Left kidney (tissue), 8 donors: ENCODE measurements at places on chromosomes 3 and 15. TPM values are rescaled to one million over a fixed set of nuclear protein-coding genes. Genes with fewer than 3 reads are reported as not detected.

CHRM5 gene
- 0.35 TPM for polyA plus RNA-seq

DNA sequence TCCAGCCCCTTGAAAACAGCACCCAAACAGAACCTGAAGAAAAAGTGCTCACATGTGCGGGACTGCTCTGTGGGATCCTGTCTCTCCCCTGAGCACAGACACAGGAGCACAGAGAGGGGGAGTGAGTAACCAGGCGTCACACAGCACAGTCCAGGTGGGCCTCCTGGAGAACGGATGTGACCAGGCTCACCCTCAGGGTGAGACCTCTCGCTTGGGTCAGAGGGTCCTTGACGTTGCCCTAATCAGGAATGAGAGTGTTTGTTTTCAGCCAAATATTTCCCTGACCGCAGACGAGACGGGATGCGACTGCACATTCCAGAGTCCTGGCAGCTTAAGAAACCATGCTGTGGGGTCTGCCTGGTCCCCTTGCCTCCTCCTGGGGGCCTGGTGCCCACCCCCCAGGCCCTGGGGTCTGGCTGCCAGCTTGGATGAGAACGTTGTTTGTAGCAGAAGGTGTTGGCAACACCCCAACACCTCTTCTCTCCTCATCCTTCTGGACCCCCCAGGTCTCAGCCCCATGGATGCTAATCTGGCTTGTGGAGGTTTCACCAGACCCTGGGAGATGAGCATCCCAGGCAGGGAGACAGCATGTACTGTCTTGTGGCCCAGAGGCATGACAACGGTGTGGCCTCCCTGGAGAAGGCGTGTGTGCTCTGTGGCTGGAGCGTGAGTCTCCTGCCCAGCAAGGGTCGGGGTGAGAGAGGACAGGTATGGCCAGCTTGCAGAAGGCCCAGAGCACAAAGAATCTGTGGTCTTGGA is 42.1 kb upstream of the SLC6A6 start:
- no peak for DNase-seq

TPRG1 gene
- polyA plus RNA-seq, result 0.68 TPM

MASP1 gene
- 8.7 TPM for polyA plus RNA-seq

- DNase-seq, result no peak
Measured at GRCh38 chr3:159785273-159785708, 203.3 kb upstream of the IL12A start.

GRCh38 chr3:141708367-141708766 is 29.7 kb upstream of the RNF7 start:
- DNase-seq, result no peak

MEIS2 gene
- 178 TPM for polyA plus RNA-seq

- no peak for DNase-seq
Measured at GRCh38 chr3:43885908-43886618, 195.3 kb downstream of the ABHD5 start.

DNA sequence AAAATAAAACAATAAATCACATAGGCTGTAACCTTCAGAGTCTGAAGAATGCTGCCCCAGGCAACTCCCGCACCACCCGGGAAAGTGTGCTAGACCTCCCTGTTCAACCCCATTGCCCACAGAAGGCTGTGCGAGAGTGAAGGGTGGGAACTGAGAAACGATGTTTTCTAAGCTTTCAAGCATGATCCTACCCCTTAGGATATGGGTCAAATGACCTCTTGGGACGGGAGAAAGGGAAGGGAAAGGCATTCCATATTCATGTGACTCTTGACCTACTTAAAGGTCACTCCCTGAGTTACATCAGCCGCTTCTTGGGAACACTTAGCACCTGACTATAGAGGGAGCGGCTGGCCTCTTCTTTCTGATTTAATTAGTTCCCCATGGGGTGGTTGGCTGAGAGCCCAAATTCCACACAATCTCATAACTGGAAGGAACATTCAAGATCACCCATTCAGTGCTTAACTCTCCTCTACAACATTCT is 114.7 kb upstream of the SLC24A5 start:
- DNase-seq, result peak; percentile 83

PRSS50 gene
- 3.2 TPM for polyA plus RNA-seq

C3orf20 gene
- polyA plus RNA-seq, result 0.32 TPM

GRCh38 chr3:106277731-106278130 is 408.9 kb upstream of the CBLB start:
- no peak for DNase-seq

DNA sequence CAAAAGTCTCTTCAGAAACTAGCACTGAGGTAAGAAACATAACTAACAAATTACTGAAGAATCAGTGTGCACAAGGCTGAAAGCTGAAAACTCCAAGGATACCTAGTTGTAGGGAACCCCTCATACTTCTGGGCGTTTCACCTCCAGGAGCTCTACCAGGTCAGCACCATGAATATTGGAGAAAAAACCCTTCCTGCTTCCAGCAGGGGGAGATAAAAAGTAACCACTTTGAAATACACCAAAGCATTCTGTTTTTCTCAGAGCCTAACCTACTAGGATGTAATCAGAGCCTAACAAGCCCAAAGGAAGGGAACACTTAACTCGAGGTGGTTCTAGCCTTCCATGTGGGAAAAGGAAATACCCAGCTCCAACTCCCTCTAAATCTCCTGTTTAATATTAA is 175.8 kb upstream of the MME start:
- DNase-seq, result peak; percentile 8

GRCh38 chr3:137148917-137149316 is 191.1 kb downstream of the IL20RB start:
- DNase-seq, result no peak

CCDC9B gene
- 6.3 TPM for polyA plus RNA-seq

GRCh38 chr3:47661121-47661752 is 82.6 kb upstream of the CSPG5 start:
- no peak for DNase-seq

MAGEL2 gene
- 4.5 TPM for polyA plus RNA-seq

DNA sequence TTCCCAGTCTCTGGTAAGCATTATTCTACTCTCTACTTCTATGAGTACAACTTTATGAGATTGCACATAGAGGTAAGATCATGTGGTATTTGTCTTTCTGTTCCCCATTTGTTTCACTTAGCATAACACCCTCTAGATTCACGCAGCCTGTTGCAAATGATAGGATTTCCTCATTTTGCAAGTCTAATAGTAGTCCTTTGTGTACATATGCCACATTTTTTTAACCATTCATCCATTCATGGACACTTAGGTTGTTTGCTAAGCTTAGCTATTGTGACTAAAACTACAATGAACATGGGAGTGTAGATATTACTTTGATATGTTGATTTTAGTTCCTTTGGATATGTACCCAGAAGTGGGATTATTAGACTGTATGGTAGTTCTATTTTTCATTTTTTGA is 717.9 kb upstream of the ALCAM start:
- no peak for DNase-seq

GRCh38 chr3:138976047-138976446 is 29.0 kb downstream of the FOXL2NB start:
- no peak for DNase-seq

ADAMTS9 gene
- polyA plus RNA-seq, result 174 TPM

MST1R gene
- 2.8 TPM for polyA plus RNA-seq

IL17RE gene
- 18.6 TPM for polyA plus RNA-seq

GRCh38 chr3:158269942-158270341 is 160.1 kb downstream of the RSRC1 start:
- DNase-seq, result no peak
